CD4-positive, alpha-beta T cell treated with Interleukin-4 for 1 hour (primary cell): ENCODE measurements at places on chromosomes 13 and 19.

GRCh38 chr19:54560881-54561385, 12.7 kb upstream of the LILRA2 start:
- no peak for DNase-seq

- no peak for DNase-seq
These were observed 8.1 kb upstream of the NKPD1 start for GRCh38 chr19:45168767-45169351.

- DNase-seq = no peak
These were observed 89.6 kb upstream of the PCDH8 start for GRCh38 chr13:52938065-52938464.

GRCh38 chr19:20664901-20665781, 3.8 kb upstream of the ZNF626 start:
- no peak for DNase-seq

- no peak for DNase-seq
These were observed 17.3 kb upstream of the CLDN10 start for GRCh38 chr13:95535243-95535642.

GRCh38 chr13:39397226-39397895, 205.6 kb downstream of the LHFPL6 start:
- no peak for DNase-seq

DNA sequence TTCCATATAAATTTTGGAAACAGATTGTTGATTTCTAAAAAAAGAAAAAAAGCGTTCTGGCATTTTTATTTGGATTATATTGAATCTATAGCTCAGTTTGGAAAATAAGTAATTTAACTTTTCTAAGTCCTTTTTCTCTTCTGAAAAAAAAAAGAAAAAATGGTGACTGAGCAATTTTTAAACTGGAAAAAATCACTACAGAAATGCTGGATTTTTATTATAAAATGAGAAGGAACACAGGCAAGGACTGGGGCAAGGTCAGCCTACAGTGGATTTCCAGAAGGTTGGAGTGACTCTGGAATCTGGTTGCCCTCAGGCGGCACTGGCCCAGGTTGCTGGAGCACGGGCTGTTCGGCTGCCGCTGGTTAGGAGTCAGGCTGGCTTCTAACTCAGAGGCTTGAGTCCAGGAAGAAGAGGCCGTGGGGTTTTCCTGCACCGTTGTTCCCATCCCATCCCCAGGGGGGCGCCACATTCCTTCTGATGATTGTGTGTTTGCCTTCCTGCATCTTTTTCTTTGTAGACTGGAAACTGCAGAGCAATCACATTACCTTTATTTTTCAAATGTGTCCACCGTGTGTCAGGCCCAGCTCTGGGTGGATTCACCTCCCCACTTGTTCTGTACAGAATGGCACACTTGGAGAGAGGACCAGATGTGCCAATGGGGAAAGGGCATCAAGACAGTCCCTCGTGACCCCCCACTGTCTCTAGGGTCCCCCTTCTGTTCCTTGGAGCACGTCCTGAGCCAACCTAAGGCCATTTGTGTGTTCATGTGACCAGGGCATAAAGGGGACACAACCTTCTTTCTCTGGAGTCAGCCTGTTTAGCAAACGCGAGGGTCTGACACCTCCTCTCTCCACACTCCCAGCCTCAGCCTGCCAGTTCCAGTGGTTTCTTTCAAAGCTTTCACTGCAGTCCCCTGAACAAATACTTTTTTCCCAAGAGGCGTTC, 44.5 kb upstream of the GTF3A start:
- DNase-seq = peak; percentile 43

DNA sequence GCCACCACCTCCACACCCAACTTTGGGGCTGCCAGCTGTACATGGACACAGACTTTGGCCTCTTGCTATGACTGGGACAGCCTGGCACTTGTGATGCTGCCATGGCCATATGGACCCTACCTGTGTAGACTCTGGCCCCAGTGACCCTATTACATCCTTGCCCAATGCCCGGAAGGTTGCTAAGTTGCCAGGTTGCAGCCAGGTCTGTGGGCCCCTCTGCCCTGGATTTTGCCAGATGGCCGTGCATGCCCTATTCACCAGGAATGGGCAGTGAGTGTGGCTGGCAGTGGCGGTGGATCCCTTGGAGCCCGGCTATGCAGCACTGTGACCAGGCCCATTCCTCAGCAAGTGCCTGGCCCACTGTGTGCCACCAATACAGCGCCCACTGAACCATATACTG, 8.9 kb upstream of the SDHAF1 start:
- DNase-seq = no peak

DNA sequence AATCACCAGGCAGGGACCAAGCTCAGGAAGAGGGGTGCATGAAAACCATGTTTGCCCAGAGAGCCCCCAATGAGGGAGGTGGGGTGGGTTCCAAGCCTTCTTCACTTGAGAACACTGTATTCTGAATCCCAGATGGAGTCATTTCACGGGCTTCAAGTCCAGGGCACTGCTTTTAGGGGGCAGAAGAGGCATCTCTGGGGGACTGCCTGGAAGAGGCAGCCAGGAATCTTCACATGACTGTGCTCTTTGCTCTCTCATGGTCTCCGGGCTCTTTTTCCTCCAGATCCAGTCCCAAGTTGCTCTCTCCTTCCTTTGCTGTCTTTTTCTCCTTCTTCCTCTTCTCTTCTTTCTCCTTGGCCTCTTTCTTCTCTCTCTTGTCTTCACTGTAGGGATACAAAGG, 5.7 kb downstream of the SMIM24 start:
- no peak for DNase-seq

DNA sequence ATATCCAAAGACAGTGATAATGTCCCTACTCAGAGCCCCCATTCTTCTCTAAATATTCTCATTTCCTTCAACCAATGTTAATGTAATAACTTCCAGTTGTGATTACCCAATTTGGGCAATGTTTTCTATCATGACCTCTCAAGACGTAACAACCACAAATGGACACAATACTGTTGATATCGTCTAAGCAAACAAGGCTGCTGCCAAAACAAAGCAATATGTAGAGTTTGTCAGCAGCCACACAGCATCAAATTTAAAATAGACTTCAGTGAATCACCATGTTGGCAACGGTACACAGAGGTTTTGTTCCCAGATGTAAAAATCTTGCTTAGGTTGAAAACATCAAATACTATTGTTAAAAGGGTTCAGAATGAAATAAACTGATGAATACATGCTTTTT, 205.1 kb downstream of the DACH1 start:
- no peak for DNase-seq

DNA sequence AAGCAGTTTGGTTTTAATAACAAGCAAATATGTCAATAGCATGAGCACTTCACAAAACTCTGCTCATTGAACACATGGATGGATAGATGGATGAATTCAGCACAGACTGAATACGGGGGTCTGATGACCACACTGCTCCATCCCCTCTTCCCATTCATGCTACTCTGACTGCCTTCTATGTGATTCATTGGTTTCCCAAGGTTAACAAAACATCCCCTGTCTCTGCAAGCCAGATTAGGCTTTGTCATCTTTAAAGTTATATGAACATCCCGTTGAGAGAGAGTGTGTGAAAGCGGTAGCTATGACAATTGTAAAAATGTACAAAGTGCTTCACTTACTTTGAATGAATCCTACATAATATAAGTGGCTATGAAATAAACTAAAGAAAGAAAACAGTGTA, 252.5 kb downstream of the OXGR1 start:
- DNase-seq = no peak

DNA sequence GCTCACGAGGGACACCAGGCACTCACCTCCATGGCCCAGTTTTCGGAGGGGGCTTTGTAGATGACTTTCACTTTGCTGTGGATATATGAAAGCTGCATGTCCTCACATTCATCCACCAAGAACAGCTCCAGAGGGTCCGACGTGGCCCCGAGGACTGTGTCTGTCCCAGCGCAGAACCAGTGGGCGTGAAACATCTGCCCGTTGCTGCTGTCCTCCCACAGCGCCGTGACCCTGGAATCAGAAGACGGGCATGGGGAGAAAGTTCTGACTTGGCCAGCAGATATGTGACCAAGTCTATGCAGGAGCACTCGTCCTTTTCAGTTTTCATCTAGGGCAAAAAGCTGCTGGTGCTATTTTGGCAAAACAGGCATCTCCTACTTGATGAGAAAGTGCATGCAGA, 29.7 kb upstream of the EIF3G start:
- DNase-seq = no peak

GRCh38 chr13:71242201-71242600, 624.8 kb downstream of the DACH1 start:
- no peak for DNase-seq

DNA sequence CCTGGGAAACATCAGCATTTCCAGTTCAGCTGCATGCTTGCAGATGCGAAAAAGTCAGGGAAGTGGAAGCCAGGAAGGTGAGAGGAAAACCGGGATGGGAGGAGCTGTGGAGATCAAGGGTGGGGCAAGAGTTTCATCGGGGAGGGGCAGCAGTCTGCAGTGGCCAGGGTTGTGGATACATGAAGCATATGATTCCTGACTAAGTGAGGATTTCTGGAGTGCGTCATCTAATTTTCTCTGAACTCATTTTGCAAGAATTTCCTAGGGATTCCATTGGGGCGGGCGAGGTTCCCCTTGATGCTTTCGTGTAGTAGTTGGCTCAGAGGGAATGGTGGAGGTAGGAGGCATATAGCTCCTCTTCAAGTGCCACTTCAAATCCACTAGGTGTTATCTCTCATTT, 344.1 kb upstream of the TMTC4 start:
- no peak for DNase-seq

GRCh38 chr13:113553511-113554332, 30.8 kb upstream of the TFDP1 start:
- no peak for DNase-seq

GRCh38 chr13:112225429-112226090, 150.6 kb upstream of the SPACA7 start:
- no peak for DNase-seq

GRCh38 chr13:107865643-107866031, 349.7 kb downstream of the LIG4 start:
- DNase-seq = no peak

GRCh38 chr19:15379083-15379998, at the start of gene AKAP8:
TSS of gene AKAP8 (minus strand) at chr19:15379787. CDS start at chr19:15379731, 56 bp downstream.
- peak; percentile 99 for DNase-seq

GRCh38 chr19:16349551-16350152, 25.0 kb downstream of the KLF2 start:
- DNase-seq = no peak

DNA sequence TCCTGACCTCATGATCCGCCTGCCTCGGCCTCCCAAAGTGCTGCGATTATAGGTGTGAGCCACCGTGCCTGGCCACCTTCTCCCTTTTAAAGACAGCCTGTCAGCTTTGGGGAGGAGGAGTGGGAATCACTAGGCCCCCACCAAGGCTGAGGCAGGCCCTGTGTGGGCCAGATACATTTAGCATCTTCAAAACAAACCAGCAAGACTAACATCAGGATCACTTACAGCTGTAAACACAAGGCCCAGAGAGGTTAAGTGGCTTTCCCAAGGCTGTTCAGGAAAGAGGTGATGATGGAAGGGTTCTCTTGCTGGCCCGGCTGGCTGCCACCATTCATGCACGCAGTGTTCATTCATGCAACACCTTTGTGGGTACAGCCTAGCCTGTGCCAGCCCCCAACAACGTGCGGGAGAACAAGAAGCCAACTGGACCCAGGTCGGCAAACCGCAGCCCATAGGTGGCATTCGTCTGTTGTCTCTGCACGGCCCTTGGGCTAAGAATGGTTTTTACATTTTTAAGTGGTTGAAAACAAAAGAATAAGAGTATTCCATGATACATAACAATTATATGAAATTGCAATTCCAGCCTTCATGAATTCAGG, 23.0 kb downstream of the IER2 start:
- DNase-seq = no peak
